ENCODE measurements at places on chromosomes 12 and 14.

- no peak for DNase-seq
These were observed 160.0 kb downstream of the TPH2 start for GRCh38 chr12:72098622-72099021.

GRCh38 chr12:120890963-120891362 is 13.2 kb downstream of the SPPL3 start:
- DNase-seq, result no peak

DNA sequence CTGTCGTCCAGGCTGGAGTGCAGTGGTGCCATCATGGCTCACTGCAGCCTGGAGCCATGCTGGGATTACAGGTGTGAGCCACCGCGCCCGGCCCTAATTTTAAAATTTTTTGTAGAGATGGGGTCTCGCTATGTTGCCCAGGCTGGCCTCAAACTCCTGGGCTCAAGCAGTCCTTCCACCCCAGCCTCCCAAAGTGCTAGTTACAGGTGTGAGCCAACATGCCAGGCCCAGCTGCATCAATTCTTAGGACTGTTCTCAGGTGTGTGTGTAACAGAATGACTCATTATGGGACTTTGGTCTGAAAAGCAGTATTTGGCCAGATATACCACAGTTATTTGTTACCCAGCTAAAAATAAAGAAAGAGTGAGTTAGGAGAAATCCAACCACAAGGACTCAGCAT is 17.4 kb downstream of the LETMD1 start:
- no peak for DNase-seq

- no peak for DNase-seq
These were observed 13.1 kb upstream of the LRTM2 start for GRCh38 chr12:1807087-1807860.

GRCh38 chr14:55340482-55340881 is 69.3 kb downstream of the FBXO34 start:
- no peak for DNase-seq

- no peak for DNase-seq
These were observed 1141.2 kb upstream of the TMEM132C start for GRCh38 chr12:127125607-127126259.

- no peak for DNase-seq
These were observed 16.8 kb downstream of the ATP5MC2 start for GRCh38 chr12:53659011-53659551.

DNA sequence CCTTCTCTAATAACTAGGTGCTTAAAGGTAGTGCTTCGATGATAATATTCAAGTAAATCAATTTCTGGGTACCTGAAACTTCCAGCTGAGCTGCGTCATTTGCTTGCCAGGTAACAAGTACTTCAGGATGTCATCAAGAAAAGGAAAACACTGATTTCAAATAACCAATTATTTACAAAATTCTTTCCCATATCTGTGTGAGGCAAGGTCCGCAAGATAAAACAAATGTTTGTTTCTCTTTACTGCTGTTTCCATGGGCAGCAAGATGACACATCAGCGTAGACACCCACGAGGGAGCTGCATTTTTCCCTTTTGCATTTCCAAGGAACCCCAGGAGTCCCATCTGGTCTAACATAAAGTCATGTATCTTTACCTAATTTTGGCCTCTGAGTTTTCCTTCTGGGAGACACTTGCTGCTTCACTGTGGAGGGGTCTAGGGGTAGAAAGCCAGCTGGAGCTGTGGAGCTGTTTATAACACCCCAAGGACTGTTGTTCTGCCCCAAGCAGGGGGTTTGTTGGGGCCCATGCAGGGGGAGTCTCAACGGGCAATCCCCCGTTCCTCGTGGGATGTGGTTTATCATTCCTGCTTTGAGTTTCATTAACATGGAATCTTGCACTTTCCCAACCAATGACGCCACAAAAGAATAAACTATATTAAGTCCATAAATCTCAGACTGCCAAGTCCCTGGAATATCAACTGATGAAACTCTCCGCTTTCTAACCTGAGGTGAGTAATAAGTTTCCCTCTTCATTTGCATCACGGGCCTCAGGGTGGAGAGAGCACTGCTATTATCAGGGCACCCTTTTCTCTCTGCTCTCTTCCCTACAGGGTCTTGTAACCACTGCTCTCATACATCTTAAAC is 112.8 kb upstream of the PELI2 start:
- DNase-seq, result no peak

DNA sequence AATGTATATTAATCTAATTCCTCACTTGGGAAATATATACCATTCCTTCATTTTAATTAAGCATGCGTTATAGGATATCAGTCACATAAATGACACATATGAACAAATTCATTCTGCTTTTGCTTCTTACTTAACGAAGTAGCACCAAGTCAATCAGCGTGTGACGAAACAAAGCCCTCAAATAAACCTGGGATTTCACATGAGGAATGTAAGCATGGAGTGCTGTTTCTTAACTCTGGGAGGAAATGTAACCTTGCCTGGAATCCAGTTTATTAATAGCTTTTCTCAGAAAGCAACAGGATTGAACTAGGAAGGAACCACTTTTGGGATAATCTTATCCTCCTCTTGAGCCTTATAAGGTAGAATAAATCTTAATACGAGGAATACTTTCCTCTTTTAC is 72.0 kb downstream of the NIN start:
- DNase-seq, result no peak

All from stimulated activated CD8-positive, alpha-beta memory T cell treated with anti-CD3 and anti-CD28 coated beads, Interleukin-7, amount 100 ng/mL, for 4 hours (primary cell).